T-helper 2 cell (primary cell): ENCODE measurements at places on chromosomes 16 and 17.

DNA sequence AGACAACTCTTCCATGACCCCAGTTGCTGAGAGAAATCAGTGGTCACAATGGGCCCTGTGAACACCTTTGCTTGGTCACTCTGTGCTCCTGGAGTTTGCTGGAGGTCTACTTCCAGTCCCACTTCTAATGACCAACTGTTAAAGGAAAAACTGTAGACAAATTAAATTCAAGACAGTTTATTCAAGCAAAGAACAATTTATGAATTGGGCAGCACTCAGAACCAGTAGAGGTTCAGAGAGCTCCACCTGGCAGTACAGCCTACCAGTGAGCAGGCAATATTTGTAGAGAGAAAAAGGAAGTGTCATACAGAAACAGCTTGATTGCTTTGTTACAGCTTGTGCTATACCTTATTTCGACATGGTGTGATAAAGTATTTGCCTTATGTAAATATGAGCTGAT lies 116.5 kb downstream of the HS3ST3B1 start:
- DNase-seq = no peak

DNA sequence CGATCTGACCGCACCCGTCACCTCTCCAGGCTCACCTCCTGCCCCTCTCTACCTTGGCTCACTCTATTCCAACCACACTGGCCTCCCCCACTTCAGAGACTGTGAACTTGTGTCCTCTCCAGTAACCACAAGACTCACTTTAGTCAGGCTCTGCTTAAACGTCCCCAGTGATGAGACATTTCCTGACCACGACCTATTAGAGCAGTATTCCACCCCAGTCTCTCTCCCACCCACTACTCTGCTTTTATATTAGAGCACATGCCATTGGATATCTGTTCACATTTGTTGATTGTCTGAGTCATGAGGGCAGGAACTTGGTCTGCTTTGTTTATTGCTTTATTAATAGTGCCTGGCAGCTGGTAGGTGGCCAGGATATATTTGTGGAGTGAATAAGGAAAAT lies 20.1 kb downstream of the COX11 start:
- DNase-seq = no peak

- no peak for DNase-seq
Measured at GRCh38 chr17:73068322-73069153, 23.9 kb downstream of the SLC39A11 start.

DNA sequence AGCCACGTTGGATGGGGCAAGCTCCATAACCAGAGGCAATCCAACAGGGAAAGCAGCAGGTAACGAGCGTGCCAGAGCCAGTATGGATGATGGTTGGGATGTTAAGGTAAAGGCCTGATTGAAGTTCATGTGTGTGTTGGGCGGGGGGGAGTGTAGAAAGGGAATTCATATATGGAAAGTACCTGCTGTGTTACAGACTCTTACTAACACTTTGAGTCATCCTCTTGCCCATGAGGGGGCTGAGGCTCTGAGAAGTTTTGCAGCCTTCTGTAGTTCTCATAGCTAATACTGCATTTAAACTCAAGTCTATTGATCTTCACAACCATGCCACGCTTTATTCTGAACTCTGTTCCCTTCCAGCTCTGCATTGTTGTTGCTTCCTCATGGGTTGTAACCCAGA lies 28.5 kb downstream of the SYCE1L start:
- DNase-seq = no peak

DNA sequence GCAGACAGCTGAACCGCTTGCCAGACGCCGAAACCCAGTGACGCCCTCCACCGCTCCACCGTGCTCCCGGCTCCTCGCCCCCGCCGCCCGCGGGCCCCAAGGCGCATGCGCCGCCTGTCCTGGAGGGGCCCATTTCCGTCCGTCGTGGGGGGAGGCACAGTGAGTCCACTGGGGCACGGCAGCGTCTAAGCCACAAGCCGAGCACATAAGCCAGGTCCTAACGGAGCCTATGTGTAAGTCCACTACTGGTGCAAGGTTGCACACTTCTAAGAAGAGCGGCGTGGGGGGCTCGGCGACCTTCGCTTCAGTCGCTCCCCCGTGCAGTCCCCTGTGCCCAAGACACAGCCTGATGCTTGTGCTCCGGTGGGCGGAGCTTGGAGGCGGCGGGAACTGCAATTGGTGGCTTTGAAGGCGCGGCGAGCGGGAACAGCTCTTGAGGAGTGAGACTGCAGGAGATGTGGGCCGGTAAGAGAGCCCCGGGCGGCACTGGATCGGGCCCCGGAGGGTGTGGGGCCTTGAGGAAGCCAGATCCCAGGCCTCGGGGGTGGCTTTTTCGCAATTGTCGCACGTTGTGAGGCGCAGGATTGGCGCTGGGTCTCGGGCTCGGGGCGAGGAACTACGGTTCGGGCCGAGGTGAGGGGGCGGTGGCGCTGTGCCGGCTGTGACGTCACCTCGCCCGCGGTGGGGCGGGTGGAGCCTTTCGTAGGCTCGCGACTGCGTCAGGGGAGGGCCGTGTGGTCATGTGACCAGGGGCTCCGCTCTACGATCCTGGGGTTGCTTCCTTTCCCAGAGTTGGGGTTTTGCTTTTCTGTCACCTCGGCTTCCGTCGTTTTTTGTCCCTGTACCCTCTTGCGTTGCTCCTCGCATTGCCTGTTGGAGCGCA lies at the start of the genes CENPN and CMC2:
Gene CENPN, plus strand, starts transcription at position 402 of the 883 bp plus-strand sequence. CDS start 4,726 bp downstream, outside the sequence.
Gene CMC2, minus strand, starts transcription at position 73 of the 883 bp plus-strand sequence. CDS start 9,491 bp downstream, outside the sequence.
- DNase-seq = peak; percentile 99

DNA sequence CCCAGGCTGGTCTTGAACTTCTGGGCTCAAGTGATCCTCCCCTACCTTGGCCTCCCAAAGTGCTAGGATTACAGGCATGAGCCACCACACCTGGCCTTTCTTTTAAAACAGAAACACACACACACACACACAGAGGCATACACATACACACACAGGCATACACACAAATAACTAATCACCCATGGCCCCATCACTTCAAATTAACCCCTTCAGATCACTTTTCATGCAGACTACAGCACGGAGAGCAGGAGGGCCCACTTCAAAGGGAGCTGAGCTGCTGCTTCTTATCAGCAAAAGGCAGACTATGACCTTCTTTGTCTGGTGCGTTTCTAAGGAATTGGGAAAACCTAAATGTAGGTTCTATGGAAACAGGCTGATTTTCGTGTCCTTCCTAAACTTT lies 1.9 kb downstream of the CLCN7 start:
- DNase-seq = no peak

DNA sequence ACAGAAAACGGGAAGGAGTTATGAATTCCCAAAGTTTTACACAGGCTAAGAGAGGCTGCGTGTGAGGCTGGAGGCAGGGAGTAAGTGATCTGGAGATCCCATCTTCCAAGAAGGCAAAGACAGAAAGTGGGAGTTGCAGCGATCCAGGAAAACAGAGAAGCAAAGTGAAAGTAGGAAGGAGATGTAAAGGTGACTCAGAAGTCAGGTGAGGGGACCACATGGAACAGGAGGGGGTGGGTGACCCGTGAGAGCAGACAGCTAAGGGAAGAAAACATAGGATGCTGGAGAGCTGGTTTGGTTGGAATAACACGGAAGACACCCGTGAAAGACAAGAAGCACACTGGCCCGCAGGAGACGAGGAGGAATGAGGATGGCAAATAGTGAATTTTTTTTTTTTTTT lies 1.3 kb downstream of the ALOX12 start:
- no peak for DNase-seq

DNA sequence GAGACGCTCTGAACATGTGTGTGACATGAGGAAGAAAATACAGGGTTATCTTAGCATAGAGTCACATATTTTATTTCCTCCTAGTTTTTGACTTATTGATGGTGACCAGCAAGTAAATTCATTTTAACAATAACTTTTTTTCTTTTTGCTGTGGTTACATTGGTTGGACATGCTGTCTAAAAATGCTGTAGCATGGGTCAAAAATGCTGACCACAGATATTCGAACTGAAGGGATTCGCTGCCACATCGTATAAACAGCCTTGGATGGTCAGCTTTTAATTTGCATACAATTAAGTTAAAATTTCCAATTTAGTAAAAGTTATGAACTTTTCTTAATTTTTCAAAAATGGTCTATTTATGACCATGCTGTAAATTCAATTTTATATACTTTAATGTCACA lies 30.5 kb downstream of the RPGRIP1L start:
- no peak for DNase-seq

DNA sequence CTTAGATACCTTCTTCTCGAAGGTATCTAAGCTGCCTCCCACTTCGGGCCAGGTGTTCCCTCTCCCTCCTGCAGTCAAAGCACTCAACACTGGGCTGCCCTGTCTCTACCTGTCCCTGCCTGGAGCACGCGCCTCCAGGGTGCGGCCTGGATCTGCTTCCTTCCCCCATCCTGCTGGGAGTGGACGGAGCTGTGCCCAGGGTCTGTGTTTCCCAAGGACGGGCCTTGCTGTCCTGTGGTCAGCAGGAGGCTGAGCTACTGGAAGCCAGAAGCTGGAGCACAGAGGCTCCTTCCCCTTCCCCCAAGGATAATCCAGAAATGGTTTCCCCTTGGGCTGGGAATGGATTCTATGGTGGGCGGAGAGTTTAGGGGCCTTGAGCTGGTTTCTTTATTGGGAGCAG lies 16.7 kb downstream of the LLGL2 start:
- DNase-seq = no peak

DNA sequence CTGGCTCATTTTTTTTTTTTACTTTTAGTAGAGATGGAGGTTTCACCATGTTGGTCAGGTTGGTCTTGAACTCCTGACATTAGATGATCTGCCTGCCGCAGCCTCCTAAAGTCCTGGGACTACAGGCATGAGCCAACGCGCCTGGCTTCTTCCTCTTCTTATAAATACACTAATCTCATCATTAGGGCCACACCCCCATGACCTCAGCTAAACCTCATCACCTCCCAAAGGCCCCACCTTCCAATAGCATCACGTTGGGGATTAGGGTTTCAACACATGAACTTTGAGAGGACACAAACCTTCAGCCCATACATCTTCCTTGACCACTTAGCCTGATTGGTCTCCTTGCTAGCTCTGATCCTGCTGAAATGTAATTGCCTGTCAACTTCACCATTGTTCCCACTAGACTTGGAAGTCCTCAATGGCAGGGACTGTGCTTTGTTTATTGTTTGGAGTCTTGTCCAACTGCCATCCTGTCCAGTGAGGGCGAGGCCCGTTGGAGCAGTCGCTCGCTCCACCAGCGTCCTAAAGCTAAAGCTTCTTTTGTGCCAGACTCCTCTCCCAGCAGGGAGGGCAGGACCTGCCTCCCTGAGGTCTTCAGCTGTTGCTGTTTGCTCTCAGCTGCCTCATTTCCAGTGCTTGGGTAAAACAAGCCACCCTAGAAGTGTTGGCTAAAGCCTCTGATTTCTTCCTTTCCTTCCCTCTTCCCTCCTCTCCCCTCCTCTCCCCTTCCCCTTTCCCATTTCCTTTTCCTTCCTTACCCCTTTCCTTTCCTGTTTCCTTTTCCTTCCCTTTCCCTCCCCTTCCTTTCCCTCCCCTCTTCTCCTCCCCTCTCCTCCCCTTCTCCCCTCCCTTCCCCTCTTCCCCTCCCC lies 85.3 kb downstream of the HAPSTR1 start:
- DNase-seq = no peak

DNA sequence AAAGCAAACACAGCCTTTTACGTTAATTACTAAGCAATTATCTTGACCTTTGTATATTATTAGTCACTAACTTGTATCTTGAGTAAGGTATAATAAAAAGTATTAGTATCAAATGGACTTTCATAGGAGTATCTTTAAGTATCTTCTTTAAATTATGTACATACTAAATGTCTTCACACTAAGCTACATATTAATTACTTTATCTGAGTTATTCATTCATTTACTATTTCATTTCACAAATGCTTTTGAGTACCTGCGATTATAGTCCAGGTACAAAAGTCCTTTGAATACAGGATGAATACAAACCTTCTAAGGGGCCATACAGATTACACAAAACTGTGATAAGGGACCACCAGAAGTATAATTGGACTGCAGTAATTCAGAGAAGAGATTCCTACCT lies 33.1 kb upstream of the CDR2 start:
- DNase-seq = no peak

- DNase-seq = peak; percentile 41
Measured at GRCh38 chr17:82367724-82368524, 3.6 kb upstream of the UTS2R start.

GRCh38 chr17:34384271-34384670 lies 21.2 kb upstream of the CCL1 start:
- DNase-seq = no peak

- no peak for DNase-seq
Measured at GRCh38 chr17:4130715-4131114, 12.1 kb downstream of the ZZEF1 start.
